ENCODE measurements at places on chromosomes 1 and 21.

DNA sequence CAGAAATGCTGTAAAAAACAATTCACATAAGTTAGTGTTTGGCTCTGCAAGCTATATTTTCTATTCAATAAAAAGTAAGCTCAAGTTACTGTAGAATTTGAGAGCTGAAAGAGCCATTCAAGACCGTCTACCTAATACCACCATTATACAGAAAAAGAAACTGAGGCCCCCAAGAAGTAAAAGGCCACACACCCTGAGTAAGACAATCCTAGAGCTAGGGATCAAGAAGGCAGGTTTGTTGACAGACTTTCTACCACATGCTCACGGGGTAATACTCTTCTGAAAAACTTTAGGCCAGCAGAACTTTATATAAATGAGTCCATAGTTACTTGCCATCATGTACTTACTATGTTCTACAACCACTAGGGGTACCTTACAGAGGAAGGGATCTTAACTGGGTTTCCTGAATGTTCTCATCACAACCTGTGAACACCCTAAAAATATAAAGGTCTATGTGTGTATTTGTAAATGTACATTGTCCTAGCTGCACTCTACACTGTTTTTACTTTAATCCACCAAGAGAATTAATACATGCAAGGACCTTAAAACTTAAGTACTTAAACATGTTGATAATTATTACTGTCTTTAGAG, 2.7 kb downstream of the PSMG1 start:
- DNase-seq: peak; percentile 13

GRCh38 chr1:17259233-17259873, 10.5 kb downstream of the PADI3 start:
- DNase-seq: no peak

- no peak for DNase-seq
Observed at GRCh38 chr1:65198096-65198495, 50.1 kb downstream of the AK4 start.

DNA sequence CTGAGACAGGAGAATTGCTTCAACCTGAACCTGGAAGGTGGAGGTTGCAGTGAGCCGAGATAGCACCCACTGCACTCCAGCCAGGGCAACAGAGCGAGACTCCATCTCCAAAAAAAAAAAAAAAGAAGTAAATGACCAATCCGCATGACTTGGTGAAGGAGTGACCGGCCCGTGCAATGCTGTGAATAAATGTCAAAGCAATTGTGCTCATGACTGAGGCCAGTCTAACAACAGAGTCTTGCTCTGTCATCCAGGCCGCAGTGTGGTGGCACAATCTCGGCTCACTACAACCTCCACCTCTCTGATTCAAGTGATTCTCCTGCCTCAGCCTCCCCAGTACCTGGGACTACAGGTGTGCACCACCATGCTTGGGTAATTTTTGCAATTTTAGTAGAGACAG, 27.8 kb upstream of the SLC19A1 start:
- no peak for DNase-seq

GRCh38 chr1:185027252-185027882, 18.0 kb upstream of the RNF2 start:
- no peak for DNase-seq

DNA sequence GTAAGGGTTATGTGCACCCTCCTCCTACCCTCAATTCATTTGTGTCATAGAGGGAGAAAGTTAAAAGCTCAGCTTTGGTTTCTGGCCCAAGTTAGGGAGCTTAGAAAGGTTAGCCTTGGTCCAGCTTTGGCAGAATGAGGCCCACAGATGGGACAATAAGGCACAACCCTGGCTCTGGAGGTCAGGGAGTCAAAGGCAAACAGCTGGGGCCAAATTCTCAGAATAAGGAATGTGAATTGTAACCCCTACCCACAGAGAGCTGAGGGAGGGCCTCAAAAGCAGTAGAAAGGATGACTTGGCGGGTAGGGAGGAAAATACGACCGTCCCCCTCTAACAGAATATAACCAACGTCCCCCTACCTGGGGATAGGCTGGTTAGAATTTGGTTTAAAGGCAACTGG, 9.0 kb downstream of the CERS2 start:
- DNase-seq: no peak

- no peak for DNase-seq
Observed at GRCh38 chr1:111161843-111162487, 21.9 kb downstream of the CEPT1 start.

DNA sequence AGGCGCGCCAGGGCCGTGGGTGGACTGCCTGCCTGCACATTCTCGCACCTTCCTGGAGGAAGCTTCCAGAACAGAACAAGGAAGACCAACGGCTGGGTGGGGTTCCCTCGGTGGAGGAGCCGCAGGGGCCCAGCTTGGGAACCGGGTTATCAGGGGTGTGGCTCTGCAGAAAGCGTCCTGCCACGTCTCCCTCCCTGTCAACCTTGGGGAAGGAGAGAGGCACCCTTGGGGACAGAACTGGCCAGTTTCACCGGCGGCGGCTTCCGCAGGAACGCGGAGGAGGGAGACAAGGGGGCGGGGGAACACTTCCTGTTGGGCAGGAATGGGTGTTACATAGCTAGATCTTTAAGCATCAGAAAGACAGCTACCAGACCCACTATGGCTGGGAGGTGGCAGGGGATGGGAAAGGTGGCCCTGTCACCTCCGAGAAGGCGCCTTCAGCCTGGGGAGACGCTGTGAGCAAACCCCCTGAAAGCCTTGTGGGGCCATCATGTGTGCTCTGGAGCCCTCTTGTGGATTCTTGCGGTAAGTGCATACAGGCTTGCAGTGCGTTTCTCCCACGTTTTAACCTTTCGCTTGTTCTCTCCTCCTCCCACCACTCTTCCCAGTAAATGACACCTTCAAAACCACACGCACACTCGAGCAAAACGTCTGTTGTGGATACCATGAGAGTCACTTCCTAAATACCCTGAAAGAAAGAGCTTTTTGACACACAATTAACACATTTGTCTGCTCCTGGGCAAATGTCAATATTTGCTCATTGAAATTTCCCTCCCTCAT, 3.8 kb upstream of the PLEKHA6 start:
- peak; percentile 60 for DNase-seq

DNA sequence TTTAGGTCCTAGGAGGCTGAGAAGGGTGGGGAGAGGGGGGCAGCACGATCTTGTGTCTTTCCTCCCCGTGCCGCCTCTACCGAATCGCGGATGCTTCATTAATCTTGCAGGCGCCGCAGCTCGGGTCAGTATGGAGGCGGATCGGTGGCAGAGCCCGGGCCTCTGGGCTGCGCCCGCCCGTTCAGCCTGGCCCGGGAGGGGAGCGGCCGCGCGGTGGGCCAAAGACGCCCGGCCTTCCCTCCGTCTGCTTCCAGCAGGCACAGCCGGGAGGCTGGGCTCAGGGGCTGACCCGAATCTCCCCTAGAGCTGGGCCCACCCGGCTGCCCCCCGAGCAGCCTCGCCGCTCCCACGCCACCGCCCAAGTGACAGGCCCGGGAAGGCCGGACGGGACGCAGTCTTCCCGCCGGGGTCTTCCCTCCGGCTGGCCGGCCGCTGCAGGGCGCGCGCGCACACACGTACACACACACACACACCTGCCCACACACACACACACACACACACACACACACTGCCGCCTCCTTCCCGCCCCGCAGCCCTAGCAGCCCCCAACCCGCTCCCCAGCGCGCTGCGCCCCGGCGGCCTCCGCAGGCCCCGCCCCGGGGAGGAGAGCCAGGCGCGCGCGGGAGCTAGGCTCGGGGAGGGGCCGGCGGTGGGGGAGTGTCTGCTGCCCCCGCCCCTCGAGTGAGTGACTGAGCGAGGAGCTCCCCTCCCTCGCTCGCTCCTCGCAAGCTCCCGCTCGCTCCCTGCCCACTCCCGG, at the start of gene C1orf21:
TSS of gene C1orf21 (plus strand) at position 718 of the 757 bp plus-strand sequence. CDS start 90,481 bp downstream, outside the sequence.
- peak; percentile 23 for DNase-seq

DNA sequence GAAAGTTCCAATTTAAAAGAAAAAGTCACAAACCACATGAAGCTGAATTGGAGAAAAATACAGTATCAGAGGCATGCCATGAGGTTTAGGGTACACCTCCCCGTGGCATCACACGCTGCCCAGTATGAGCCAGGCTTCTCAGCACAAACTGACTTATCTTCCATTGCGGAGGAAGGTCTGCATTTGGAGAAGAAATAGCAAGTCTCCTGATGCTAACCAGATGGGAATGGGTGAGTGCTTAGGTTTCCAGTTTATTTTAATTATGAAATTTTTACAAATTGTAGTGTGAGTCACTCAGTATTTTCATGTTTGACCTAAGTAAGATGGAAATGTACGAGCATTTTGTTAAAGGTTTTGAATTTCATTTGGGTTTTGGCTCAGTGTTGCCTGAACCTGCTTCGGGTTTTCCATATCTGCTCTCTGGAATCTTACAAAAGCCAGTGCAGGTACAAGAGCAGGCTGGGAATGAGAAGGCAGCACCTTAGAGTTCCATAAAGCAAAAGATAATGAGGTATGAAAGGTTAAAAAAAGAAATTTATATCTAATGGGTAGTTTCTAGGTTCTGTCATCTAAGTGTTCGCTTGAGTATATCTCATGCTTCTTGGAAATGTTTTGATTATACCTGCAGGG, 213.9 kb downstream of the PATJ start:
- DNase-seq: no peak

- no peak for DNase-seq
Observed at GRCh38 chr1:185483664-185484450, 166.8 kb upstream of the IVNS1ABP start.

DNA sequence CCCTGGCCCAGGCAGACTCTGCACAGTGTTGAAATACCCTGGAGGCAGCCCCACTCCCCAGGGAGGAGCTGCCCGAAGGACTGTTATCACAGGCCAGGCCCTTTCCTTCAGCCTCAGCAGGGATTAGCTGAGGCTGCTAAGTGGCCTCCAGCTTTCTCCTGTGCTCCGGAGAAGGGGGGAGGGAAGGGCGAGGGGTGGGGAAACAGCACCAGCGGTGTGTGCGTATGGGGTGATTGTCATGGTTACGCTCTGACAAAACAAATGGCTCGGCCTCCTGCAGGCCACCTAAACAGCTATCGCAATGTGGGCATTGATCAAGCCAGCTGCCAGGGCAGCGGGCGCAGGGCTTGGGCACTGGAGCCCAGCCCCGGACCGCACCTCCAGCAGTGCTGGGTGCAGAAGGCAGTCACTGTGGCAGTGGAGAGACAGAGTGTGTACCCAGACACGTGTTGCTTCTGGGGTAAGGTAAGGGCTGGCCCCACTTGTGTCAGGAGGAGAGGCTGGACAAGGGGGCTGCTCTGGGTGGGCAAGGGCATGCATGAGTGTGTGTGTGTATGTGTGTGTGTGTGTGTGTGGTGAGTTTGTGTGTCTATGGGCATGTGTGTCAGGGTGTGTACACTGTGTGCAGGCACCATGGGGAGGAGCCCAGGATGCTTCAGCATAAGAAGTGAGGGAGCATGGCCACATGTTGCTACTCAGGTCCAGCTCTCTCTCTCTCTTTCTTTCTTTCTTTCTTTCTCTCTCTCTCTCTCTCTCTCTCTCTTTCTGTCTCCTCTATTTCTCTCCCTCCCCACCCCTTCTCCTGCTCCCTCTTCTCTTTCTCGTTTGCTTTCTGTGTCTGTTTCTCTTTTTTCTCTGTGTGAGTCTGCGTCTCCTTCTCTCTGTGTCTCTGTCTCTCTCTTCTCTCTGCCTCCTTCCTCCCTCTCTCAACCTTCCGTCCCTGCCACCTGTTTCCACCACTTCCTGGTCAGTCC, at the start of gene VWA5B1:
TSS of gene VWA5B1 (plus strand) at position 252 of the 974 bp plus-strand sequence. CDS start 19,727 bp downstream, outside the sequence.
- no peak for DNase-seq

- DNase-seq: no peak
Observed at GRCh38 chr1:216456682-216457081, 33.4 kb upstream of the USH2A start.

- no peak for DNase-seq
Observed at GRCh38 chr1:234961456-234962339, 166.9 kb downstream of the TOMM20 start.

- DNase-seq: no peak
Observed at GRCh38 chr1:230821346-230821745, 47.0 kb downstream of the C1orf198 start.

GRCh38 chr1:109634771-109635750, 15.4 kb downstream of the AMPD2 start:
- no peak for DNase-seq
